ENCODE measurements at places on chromosomes 12 and 14.
A peak's percentile ranks its signal among the peaks of the same experiment; 100 is the strongest.

- no peak for DNase-seq
These were observed 6.3 kb downstream of the ZFP36L1 start for GRCh38 chr14:68786491-68787091.

- no peak for DNase-seq
These were observed 86.2 kb upstream of the MYL2 start for GRCh38 chr12:111006621-111007020.

- no peak for DNase-seq
These were observed 678 bp downstream of the TRMT61A start for GRCh38 chr14:103529383-103530365.

DNA sequence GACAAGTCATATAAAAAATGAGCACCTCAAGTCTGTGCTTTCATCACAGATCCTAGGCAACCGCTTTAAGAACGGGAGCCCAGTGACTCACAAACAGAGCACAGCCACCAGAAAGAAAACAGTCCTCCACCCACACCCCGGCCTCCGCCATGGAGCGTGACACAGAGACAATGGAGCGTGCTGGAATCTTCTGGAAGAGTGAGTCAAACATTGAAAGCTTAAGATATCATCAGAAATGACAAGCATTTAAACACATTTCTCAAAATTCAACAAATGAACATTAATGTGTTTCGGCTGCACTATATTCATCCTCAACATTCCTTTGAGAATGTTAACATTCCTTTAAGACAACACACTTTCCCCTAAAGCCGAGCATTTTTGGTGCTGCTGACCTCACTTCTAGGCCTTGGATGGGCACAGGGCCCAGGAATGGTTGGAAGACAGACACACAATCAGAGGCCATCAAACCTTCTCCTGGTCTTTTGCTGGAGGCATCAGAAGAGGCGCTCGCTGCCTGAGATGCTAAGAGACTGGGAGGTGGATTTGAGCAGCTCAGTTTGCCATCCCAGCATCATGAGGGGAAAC, 23.6 kb upstream of the TMEM132D start:
- peak; percentile 25 for DNase-seq

DNA sequence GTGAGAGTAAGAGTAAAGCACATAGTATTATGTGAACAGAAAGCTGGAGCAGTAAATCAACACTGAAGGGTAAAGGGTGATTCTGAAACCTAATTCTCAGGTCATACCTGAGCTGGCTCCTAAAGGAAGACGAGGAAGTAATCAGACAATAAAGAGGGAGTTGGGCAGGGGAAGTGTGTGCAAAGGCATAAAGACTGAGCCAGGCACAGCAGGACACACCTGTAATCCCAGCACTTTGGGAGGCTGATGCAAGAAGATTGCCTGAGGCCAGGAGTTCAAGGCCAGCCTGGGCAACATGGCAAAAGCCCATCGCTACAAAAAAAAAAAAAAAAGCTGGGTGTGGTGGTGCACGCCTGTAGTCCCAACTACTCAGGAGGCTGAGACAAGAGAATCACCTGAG, 9.6 kb downstream of the ARF3 start:
- no peak for DNase-seq

DNA sequence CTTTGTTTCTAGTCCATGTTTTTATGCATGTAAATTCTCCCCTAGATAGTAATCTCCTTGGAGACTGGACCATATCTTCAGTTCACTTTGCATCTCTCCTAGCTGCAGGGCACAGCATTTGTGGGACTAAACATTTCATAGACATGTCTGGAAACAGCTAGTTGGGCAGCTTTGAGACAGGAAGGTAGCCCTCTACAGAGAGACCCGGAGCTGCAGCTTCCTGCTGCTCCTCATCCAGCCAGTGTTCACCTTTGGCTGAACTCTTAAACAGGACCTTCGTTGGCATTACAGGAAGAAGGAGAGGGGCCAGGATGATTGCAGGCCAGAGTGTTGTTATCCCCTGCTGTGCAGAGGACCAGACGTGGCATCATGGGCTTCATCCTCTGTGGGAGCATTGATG, 52.9 kb downstream of the GNS start:
- no peak for DNase-seq

DNA sequence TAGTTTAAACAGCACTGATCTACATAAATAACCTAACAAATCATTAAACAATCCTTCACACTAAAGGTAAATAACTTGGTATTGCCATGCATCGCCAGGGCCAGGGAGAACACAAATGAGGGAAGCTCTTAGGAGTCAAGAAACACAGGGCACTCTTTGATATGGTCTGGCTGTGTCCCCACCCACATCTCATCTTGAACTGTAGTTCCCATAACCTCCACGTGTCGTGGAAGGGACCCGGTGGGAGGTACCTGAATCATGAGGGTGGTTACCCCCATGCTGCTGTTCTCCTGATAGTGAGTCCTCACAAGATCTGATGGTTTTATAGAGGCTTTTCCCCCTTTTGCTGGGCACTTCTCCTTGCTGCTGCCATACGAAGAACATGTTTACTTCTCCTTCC, 17.3 kb downstream of the TMEM132D start:
- DNase-seq = no peak

- peak; percentile 27 for DNase-seq
These were observed 4.1 kb upstream of the LMO3 start for GRCh38 chr12:16610001-16610585.
